Hippocampal formation (tissue), 2 donors: ENCODE measurements at places on chromosomes 1 and 21.

- DNase-seq = no peak
These were observed 4.5 kb downstream of the IRF2BP2 start for GRCh38 chr1:234605399-234605982.

DNA sequence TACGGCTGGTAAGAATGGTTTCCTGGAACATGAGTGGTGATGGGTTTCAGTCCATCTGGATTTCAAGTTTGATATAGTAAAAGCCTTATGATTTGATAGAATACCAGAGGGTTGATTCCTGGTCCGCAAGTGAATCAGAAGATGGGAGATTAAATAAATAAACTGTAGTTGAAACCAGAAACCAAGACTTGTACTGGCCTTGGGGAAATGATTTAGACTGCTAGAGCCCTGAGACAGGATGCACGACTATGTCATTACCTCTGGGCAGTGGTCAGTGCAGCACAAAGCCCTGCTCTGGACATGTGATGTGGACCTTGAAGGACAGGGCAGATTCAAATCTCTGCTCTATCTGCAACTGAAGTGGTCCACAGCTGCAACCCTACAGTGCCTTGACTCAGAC lies 15.6 kb upstream of the FMOD start:
- no peak for DNase-seq

DNA sequence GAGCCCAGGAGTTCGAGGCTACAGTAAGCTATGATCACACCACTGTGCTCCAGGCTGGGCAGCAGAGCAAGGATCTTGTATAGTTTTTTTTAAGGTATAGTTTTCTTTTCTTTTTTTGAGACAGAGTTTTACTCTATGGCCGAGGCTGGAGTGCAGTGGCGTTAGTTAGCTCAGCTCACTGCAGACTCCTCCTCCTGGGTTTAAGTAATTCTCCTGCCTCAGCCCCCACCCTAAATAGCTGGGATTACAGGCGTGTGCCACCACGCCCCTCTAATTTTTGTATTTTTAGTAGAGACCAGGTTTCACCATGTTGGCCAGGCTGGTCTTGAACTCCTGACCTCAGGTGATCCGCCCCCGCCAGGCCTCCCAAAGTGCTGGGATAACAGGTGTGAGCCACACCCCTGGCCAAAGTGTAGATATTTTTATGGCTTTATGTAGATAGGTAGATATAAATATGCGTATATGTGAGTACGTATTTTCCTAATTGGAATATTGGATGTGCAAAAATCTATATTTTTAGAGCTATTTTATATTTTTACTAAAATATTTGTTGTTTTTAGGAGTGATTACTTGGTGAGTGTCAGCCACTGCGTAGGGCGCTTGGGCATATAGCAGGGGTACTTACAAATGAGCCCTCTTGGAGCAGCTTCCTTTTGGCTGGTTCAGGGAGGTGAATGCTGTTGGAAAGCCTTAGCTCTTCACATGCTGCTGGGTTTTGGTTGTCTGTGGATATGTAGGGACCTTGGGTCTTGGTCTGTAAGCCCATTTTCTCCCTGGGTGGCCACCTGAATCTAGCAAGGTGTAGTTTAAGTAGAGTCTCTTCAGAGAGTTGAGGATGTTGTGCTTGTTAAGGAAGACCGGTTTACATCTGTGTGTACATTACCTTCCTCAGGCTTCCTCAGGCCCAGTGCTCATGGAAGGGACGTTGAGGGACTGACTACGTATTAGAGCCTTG lies 9.5 kb downstream of the KDM4A start:
- DNase-seq = no peak

- no peak for DNase-seq
These were observed 157.1 kb upstream of the HMGB4 start for GRCh38 chr1:33706634-33707255.

DNA sequence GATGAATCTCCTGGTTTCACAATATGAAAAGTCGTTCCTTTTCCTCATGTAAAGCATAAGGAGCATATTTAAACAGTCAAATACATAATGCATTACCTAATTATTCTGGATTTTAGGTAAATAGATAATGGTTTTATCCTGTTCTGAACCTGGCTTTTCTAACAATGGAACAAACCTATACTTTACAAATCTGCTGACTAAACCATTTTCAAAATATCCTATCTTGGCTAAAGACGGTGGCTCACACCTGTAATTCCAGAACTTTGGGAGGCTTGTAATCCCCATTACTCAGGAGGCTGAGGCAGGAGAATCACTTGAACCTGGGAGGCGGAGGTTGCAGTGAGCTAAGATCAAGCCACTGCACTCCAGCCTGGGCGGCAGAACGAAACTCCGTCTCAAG lies 2.9 kb downstream of the SMIM12 start:
- no peak for DNase-seq

DNA sequence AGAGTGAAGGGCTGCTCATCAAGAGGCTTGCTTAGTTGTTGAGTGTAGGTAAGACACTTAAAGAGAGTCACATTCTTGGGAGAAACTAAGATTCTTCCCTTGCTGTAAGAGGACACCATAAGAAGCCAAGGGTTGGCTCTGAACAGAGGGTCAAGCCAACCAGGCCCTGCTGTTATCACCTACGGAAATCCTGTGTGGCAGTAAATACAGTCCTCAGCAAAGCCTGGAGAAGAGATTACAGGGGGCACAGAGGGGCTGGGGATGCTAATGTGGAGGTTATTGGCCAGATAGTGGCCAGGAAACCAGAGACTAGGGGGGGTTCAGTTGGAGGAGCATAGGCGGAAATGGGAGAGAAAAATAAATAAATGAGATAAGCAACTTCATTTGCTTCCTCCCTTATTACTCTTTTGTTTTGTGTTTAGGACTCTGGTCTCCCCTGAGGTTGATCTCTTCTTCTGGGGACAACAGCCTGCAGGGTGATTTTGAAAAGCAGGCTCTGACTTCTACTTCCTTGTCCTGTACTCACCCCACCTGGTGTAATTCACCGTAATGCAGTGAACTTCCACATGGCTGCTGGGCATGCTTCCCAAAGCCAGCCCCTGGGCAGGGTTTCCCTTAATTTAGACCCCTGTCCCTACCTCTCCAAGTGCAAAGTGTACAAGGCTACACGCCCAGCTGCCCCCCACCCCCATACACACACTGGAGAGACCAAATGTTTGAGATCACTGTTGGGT lies 40.9 kb downstream of the MTARC1 start:
- DNase-seq = no peak

- no peak for DNase-seq
These were observed 157.1 kb downstream of the PTPRU start for GRCh38 chr1:29393451-29393826.

GRCh38 chr21:29298348-29299045 lies at the start of gene BACH1:
Gene BACH1, plus strand, starts transcription at chr21:29298922. Its CDS starts 22,359 bp downstream, at chr21:29321281.
- peak; percentile 89 for DNase-seq

DNA sequence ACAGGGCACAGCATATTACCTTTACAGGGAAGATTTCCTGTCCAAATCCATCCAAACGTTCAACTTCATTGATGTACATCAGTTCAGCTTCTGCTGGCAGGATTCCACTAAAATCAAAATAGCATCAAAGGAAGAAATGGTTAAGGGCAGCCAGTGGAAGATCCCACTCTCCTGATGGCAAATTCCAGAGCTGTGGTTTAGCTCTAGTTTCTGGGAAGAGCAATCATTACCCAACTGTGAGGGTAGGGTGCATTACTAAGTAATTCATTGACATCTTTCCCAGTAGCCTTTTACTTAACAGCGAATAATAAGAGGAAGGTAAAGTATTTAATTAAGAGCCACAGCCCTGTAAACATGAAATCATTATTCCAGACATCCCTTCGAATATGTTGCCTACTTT lies 120.7 kb downstream of the SMYD2 start:
- no peak for DNase-seq

DNA sequence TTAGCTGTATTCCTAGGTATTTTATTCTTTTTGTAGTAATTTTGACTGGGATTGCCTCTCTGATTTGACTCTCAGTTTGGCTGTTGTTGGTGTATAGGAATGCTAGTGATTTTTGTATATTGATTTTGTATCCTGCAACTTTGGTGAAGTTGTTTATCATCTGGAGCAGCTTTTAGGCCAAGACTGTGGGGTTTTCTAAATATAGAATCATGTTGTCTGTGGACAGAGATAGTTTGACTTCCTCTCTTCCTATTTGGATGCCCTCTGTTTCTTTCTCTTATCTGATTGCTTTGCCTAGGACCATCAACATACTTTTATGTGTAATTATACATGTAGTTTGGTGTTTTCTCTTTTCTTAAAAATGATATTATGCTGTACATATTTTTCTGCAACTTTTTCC lies 27.2 kb downstream of the CD46 start:
- no peak for DNase-seq

DNA sequence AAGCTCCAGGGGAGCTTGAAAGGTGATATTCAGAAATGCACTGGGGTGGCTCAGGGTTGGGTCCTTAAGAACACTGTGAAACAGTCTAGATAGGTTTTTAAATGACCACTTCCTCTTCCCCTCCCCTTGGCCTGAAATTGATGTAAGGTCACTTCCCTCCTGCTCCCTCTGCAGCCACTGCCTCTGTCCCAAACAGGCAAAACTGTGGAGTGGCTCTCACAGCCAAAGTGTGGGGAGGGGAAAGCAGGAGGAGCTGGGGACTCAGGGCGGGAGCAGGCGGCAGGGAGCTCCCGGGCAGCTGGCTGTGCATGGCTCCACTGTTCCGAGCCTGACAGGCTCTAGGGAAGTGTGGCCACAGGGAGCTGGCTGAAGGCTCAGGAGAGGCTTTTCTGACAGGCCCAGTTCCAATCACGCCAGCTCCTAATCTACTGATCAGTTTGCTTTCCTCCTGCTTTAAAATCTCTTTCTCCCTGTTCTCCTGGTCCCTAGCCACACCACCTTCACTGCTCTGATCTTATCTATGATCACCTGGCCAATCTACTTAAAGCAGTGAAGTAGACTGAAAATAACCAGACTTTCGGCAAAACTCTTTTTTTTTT lies 5.1 kb upstream of the CSRP1 start:
- DNase-seq = peak; percentile 73

DNA sequence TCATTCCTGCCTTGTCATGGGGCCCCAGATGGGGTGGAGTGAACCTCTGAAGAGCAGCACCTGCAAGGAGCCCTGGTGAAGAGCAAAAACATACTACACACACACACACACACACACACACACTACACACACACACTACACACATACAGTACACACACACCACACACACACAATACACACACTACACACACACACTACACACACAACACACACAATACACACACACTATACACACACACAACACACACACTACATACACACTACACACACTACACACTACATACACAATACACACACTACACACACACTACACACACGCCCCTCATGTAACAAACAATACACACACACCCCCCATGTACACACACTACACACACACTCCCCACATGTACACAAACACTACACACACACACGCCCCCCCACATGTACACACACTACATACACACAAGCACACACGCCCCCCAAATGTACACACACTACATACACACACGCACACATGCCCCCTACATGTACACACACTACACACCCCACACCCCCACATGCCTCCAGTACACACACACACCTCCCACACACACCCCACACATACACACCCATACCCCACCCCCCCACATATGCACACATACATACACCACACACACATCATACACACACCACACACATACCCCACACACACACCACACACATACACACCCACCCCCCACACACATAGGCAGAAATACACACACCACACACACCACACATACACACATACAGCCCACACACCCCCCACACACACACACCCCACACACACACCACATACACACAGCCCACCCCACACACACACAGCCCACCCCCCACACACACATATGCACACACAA lies 9.3 kb downstream of the SLC2A5 start:
- no peak for DNase-seq

DNA sequence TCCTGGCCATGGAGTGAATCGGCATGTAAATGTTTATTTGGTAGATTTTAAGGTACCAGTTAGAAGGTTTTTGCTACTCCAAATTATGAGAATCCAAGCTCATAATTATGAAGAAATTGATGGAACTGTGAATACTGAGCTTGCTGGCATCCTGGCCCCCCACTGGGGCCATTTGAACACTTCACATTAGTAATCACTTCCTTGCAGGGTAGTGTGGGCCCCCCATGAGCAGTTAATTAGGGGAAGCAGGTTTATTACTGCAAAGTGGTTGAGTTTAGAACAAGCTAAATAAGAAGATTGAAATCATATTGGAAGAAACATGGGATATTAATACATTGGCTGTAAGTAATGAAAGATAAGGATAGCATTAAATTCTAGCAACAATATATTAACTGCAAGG lies 86.7 kb downstream of the S1PR1 start:
- DNase-seq = no peak

GRCh38 chr1:195105281-195105680 lies 1503.0 kb downstream of the KCNT2 start:
- no peak for DNase-seq

GRCh38 chr1:177596485-177596884 lies 373.4 kb downstream of the SEC16B start:
- no peak for DNase-seq

- DNase-seq = no peak
These were observed 78.4 kb downstream of the KCND3 start for GRCh38 chr1:111911061-111911460.

DNA sequence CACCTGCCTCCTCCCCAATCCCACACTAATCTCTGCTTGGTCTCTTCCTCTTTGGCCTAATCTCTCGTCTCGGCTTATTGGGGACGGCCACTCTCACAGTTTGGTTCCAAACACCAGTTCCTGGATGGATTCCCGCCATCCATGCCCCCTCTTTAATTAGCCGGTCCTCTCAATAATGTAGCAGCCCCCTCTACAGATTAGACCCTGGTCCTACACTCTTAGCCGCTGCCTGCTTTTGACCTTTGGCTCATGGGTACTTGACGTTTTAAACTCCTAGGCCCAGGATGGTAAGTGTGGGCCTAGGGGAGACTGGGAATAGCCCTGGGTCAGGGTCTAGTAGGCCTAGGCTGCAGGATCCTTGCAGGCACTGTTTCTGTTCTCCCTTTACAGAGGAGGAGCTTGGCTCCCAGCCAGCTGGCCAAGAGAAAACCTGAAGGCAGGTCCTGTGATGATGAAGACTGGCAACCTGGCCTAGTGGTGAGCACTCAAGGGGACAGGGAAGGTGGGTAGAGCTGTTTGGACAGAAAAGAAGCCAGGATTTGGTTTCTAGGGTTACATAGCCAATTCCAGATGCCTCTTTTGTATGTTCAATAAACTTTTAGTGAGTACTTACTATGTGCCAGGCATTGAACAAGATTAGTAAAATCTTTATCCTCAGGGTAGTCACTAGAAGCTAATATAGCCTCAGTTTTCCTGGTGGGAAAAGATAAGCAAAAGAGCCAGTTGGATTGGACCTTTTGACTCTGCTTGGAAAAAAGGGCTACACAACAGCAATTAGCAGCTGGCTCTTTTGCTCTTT lies 758 bp downstream of the RAD54L start:
- DNase-seq = no peak

GRCh38 chr1:39076127-39076798 lies 50.1 kb downstream of the NDUFS5 start:
- no peak for DNase-seq

DNA sequence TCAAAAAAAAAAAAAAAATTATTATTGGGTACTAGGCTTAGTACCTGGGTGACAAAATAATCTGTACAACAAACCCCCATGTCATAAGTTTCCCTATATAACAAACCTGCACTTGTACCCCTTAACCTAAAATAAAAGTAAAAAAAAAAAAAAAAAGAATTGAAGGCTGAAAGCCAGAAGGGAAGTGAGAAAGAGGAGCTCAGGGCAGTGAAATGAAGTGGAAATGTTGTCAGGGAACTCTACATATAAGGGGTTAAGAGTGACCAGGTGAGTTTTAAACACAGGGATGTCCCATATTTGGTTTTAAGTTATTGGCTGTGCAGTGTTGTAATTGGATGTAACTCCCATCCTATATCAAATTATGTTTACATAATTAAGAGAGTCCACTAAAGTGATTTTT lies 85.7 kb upstream of the ABCD3 start:
- no peak for DNase-seq
